ENCODE measurements at places on chromosomes 5 and 9.

- DNase-seq: no peak
These were observed 9.3 kb upstream of the SCGB3A1 start for GRCh38 chr5:180600554-180601041.

- DNase-seq: peak; percentile 99
These were observed 11.5 kb downstream of the SMIM3 start for GRCh38 chr5:150789943-150790611.

- DNase-seq: no peak
These were observed 81.0 kb downstream of the DCP2 start for GRCh38 chr5:113057557-113057984.

DNA sequence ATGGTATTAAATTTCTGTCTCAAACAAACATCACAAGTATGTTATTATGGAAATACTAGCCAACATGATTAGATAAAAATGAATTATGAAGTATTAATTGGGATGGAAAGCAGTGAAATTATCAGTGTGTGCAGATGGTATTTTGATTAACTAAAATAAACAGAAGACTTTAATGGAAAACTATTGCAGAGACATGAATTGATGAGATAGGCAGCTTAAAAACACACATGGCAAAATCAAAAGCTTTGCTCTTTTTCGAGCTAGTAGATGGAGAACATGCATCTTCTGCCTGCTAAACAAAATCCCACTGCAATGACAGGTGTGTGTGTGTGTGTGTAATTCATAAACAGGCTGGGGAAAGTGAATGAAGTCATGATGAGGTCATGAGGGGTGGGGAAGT, 426.2 kb downstream of the MTRR start:
- DNase-seq: no peak

GRCh38 chr9:135083831-135084230, 3.6 kb upstream of the OLFM1 start:
- no peak for DNase-seq

- no peak for DNase-seq
These were observed 180.2 kb downstream of the TRPM3 start for GRCh38 chr9:70941191-70941590.

DNA sequence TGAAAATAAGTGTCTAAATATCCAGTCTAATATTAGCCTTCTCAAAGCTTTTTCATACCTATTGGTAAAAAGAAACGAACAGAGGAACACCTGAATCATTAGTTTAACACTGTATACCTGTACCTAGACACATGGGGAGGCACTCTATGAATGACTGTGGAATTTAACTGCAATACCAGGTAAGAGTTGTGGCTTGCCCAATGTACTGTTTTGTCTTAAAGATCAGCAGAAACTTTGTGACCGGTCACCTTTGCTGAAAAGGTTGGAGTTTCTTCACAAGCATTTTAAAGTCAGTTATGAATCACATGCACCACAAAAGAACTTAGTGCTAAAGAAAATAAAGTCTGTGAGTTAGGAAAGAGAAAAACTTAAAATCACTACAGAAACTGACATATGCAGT, 2.4 kb downstream of the PGGT1B start:
- DNase-seq: no peak

DNA sequence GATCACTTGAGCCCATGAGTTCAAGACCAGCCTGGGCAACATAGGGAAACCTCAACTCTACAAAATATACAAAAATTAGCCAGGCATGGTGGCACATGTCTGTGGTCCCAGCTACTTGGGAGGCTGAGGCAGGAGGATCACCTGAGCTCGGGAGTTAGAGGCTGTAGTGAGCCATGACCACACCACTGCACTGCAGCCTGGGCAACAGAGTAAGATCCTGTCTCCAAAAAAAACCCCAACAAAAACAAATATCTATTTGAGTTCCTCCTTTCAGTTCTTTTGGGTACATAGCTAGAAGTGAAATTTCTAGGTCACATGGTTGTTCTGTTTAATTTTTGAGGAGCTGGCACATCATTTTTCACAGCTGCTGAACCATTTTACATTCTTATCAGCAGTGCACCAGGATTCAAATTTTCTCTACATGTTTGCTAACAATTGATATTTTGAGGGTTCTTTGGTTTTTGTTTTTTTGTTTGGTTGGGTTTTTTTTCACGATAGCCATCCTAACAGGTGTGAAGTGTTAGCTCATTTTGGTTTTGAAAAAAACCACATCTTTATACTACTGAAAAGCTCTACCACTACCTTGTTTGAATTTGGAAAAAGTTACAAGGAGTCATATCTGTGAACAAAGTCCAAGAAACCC, 176.9 kb upstream of the SLC12A2 start:
- no peak for DNase-seq

DNA sequence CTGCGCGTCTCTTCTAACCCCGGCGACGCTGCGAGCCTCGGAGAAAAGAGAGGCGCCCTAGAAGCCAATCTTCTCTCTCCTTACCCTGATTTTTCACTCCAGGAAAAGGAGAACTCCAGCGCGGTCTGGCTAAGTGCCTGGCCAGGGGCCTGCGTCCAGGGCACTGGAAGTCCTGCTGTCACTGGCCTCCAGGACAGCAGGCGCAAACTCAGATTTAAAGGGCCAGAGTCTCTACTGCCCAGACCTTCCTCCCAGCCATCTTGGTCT, 553 bp upstream of the FOXB2 start:
- DNase-seq: no peak

DNA sequence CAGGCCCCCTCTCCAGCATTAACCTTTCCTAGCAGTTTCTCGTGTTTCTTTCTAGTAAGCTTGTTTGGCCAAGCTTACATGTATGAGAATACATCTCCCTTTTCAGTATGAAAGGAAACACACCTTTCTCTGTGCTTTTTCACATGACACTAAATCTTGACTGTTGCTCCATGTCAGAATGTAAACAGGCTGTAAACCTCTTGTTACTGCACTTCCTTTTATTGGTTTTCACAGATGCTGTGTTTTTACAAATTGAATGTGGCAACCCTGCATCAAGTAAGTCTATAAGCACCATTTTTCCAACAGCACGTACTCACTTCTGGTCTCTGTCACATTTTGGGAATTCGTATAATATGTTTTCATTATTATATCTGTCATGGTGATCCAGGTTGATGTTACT, 2.2 kb upstream of the CANX start:
- no peak for DNase-seq

DNA sequence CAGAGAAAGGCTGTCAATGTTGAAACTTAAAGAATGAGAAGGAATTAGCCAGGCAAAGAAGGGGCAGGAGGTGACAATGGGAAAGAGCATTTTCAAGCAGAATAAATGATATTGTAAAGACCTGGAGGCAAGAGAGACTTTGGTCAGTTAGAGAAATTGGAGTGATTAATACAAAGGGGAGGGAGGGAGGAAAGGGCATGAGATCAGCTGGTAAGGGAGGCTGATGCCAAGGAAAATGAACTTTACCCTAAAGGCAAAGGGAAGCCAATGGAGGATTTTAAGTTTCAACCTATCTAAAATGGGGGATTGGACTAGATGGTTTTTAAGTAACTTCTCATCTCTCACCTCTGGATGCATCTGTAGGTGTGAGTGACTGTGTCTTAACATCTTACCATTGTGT, 23.3 kb downstream of the C5 start:
- no peak for DNase-seq

GRCh38 chr5:124790301-124790894, 44.0 kb upstream of the ZNF608 start:
- DNase-seq: peak; percentile 51

- DNase-seq: no peak
These were observed 26.3 kb upstream of the FREM1 start for GRCh38 chr9:14936491-14936890.

- peak; percentile 30 for DNase-seq
These were observed 283.3 kb downstream of the TMEM167A start for GRCh38 chr5:82793808-82794419.

GRCh38 chr9:138069731-138070456, 192.3 kb downstream of the CACNA1B start:
- DNase-seq: no peak

DNA sequence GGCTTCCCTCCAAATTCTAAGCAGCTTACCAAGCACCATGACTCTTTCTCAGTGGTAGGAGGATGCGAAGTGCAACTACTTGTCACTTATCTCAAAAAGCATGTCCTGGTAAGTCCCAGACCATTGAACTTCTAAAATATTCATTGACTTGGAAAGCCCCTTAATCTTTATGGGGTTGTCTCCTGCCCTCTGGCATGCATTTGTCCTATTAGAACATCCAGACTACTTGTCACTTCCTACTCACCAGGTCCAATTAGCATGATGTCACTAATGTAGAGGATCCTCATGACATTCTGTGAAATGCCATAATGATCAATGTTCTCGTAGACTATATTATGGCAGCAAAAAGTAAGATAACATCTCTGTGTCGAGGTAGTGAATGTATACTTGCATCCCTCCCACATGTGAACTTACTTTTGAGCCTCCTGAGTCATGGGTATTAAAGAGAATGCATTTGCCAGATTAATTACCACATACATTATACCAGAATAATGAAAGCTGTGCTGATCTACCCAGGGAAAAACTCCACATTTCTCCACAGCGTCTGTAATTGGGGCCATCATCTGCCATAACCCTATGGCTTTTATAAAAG, 63.5 kb upstream of the RAD23B start:
- no peak for DNase-seq

- DNase-seq: no peak
These were observed 82.4 kb upstream of the CACNA1B start for GRCh38 chr9:137795156-137795666.

GRCh38 chr9:115034801-115035200, 83.2 kb downstream of the TNC start:
- peak; percentile 51 for DNase-seq

Measured in A172 (cell line).